Astrocyte (in vitro differentiated cells and primary cell): ENCODE measurements at places on chromosomes 5 and 9.
A peak's percentile ranks its signal among the peaks of the same experiment; 100 is the strongest.

DNA sequence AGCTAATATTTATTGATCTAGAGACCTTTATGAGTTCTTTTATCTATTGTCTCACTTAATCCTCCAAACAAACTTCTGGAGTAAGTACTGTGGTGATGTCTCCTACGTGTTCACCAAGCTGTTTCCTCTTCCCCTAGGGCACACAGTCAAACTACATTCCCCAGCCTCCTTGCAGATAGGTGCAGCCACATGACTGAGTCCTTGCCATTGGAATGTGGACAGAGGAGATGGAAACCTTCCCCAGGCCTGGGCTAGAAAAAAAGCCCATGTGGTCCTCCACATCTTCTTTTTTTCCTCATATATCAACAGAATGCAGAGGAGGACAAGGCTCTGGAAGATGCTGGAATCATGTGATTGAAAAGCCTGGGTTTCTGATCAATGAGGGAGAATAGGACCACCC, 88.0 kb downstream of the ANKRD55 start:
- no peak for DNase-seq

DNA sequence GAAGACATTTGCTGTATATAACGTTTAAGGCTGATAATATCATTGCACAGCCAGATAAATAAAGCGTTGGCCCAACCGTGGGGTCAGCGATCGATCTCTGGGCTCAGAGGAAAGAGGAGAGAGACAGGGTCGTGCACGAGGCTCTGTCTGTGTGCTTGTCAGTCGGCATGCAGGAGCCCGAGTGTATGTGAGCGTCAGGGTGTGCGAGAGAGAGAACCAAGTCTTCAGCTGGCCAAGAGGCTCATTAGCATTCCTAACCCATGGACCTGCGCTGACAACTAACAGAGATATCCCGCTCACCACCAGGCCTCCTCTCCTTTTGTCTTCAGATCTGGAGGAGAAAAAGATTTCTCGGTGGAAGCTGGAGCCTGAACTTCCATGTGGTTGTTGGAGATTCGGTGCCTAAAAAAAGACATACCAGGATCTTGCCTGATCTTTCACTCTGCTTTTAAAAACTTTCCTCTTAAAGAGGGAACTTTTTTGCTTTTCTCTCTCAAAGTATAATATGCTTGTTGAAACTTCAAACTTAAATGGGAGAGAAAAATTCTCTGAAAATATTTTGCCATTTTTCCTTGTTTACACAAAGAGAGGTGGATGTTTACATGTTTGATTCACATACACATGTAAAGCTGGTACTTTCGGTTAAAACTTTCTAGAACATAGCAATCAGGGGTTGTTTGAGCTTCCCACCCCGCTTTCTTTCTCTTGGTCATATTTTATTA, 16.5 kb downstream of the NR2F1 start:
- DNase-seq = peak; percentile 88

GRCh38 chr5:67966712-67967111, 248.8 kb upstream of the PIK3R1 start:
- no peak for DNase-seq

GRCh38 chr5:7902201-7902600, 33.3 kb downstream of the MTRR start:
- DNase-seq = no peak

GRCh38 chr9:83698976-83699585, 8.7 kb downstream of the UBQLN1 start:
- peak; percentile 7 for DNase-seq

GRCh38 chr5:55713871-55714270, 1.7 kb upstream of the SLC38A9 start:
- DNase-seq = no peak

DNA sequence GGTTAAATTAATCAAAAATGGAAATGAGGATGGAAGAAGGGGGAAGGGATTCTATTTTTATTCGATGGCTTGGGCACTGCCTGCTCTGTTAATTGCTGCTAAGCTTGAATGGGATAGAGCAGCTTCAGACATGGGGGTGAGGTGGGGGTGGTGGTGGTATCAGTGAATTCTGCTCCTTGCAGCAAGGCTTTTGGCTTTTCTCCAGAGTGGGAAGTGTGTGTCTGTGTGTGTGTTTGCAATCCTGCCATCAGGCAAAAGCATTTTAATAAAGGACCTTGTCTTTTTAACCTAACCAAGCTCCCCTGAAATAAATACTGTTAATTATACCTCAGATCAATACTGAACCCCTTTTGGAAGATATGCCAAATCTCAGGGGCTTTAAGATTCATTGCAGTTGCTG, 110.9 kb upstream of the GPR151 start:
- DNase-seq = no peak

DNA sequence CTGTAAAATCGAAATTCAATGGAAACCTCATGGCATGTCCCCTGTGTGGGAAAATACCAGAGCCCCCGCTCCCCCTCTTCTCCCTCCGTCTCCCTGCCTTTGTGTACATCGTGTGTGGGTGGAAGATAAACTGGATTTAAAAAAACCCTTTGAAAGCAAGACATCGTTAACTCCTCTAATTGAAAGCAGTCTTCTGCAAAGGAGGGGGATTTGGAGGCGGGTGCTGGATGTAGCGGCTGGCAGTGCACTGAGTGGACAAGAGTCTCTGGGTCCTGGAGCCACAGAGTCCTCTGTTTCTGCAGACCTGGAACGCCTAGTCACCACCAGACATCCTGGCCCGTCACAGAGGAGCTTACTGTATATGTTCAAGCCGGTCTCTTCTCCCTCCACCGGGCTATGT, 169.4 kb downstream of the PAPPA start:
- DNase-seq = no peak

DNA sequence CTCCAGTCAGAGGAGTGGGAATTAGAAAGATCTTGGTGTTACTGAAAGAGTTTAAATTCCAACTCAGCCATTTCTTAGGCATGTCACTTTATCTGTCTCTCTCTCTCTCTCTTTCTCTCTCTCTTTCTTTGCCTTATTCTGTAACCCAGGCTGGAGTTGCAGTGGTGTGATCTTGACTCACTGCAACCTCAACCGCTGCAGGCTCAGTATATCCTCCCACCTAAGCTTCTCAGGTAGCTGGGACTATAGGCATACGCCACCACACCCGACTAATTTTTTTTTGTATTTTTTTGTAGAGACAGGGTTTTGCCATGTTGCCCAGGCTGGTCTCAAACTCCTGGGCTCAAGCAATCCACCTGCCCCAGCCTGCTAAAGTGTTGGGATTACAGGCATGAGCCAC, 18.3 kb downstream of the RABEPK start:
- DNase-seq = no peak

- DNase-seq = no peak
These were observed 970.9 kb downstream of the TAF11L14 start for GRCh38 chr5:18605186-18605585.

GRCh38 chr5:41410737-41411136, 99.7 kb downstream of the PLCXD3 start:
- DNase-seq = no peak

DNA sequence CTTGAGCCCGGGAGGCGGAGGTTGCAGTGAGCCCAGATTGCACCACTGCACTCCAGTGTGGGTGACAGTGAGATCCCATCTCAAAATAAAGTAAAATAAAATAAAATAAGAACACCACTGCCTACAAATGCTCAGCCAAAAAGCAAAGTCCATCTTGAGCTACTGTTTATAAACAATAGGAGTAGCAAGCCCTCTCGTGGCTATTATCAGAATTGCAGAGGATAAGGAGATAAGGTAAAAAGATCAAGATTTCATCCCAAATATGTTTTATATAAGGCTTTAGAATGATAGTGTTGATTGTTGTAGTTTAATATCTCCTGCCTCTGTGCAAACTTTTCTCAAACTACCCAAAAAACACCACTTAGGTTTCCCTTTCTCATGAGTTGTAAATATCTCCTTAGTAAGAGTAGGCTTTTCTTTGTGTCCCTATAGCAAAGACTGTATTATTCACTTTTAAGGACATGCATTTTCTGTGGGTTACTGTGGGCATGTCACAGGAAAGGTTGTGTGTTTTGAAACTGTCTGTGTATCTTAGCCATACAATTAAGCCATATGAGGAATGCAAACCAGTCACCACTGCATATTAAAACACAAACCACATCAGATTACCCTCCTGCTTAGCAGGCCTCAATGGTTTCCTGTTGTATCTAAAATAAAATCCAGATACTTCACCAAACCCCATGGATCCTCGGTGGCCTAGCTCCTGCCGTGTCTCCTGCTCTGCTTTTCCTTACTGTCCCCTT, 31.8 kb upstream of the CKS2 start:
- peak; percentile 38 for DNase-seq

DNA sequence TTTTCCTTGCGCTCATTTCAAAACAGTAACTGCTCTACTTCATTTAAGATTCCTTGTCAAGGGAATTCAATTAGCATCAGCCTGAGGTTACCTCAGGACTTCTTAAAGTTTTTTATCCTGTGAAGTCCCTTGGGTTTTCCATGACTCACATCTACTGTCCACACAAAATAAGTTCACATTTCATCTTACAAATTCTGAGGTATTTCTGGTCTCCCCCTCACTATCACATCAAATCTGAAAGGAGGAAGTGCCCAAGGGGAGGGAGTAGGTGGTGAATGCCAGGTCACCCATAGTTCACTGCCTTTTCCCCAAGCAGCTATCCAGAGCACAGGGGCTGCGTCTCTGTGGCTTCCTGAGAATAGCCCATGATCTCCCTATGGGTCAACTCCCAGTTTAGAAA, 227.1 kb upstream of the NREP start:
- DNase-seq = peak; percentile 99

- DNase-seq = peak; percentile 27
These were observed 39.0 kb downstream of the DROSHA start for GRCh38 chr5:31492869-31493268.

- DNase-seq = peak; percentile 3
These were observed 1864.1 kb downstream of the EFNA5 start for GRCh38 chr5:105806596-105806995.

- no peak for DNase-seq
These were observed 226.4 kb downstream of the KIAA0825 start for GRCh38 chr5:94391996-94392395.

DNA sequence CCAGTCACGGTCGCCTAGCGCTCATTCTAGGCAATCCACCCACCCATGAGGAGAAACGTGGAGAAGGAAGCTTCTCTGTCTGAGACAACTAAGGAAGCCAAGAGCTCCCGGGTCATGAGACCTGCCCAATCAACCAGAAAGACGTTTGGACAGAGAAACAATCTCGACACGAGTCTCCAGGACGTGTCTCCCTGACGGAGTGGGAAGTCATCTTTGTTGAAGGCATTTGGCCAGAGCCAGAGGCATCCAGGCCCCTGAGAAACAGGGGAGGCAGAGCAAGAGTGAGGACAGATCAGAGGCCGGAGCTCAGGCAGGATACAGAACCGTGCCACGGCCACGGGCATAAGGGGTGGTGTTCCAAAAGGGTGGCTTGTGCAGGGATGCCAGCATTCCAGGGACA, 479.0 kb downstream of the SPATA31A7 start:
- DNase-seq = no peak

DNA sequence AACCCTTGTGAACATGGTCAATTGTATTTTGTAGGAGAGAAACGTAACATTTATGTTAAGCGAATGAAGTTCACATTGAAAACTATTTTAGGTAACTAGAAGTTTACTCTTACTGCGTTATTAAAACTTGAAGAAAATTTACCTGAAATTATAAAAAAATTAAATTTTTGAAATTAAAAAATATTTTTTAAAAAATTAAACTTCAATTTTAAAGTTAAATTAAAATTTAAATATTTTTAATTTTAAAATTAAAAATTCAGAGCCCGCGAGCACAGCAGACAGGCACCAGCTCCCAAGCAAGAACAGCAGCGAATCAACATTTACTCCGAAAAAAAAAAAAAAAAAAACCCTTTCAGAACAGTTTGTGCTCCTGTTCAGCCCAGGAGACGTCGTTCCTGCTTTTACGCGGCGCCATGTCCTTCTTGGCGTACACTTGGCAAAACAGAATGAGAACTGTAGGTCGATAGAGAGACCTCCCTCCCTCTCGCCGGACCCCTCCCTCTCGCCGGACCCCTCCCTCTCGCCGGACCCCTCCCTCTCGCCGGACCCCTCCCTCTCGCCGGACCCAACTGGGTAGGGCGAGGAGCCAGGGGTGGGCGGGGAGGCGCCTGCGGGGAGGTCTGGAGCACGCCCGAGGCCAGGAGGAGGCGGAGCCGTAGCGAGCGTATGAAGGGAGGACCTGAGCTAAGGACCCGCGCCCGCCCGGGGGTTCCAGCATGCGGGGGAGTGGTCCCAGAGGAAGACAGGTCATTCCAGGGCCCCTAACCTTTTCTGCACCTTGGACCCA, 235.8 kb downstream of the ROR2 start:
- peak; percentile 19 for DNase-seq

GRCh38 chr5:17890501-17890900, 256.2 kb downstream of the TAF11L14 start:
- DNase-seq = no peak

DNA sequence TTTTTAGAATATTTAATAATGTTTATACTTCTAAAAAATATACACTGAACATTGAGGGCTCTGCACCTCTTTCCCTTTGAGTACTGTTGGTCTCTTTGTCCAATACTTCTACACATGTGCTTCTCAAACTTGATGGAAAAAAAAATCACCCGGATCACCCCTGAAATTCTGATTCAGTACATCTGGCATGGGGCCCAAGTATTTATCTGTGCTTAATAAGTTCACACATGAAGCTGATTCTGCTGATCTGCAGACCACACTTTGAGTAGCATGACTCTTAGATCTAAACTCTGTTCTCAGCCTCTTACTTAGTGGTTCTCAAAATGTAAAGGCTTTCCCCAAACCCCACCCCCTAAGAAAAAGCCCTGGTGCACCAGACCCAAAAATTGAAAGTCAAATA, 12.0 kb downstream of the RUSC2 start:
- no peak for DNase-seq

GRCh38 chr9:76374783-76375559, 19.3 kb downstream of the RFK start:
- DNase-seq = peak; percentile 94

- DNase-seq = no peak
These were observed 652.4 kb upstream of the MEF2C start for GRCh38 chr5:89535411-89535810.

DNA sequence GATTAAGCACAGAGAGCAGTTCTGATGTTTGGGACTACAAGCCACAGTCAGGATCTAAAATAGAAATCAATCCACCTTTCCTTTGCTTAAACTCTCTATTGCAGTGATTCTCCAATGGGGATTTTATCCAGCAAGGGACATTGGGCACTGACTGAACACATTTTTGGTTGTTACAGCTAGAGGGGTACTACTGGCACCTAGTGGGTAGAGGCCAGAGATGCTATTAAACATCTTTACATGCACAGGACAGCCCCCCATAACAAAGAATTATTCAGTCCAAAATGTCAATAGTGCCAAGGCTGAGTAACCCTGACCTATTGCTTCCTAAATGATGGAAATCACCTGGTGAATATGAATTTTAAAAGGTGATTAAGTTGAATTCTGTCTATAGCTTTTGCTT, 12.0 kb downstream of the ZNF622 start:
- DNase-seq = no peak

GRCh38 chr9:80789831-80790230, 899.5 kb downstream of the TLE1 start:
- peak; percentile 65 for DNase-seq

- DNase-seq = no peak
These were observed 38.0 kb downstream of the ZNF622 start for GRCh38 chr5:16427587-16427986.

DNA sequence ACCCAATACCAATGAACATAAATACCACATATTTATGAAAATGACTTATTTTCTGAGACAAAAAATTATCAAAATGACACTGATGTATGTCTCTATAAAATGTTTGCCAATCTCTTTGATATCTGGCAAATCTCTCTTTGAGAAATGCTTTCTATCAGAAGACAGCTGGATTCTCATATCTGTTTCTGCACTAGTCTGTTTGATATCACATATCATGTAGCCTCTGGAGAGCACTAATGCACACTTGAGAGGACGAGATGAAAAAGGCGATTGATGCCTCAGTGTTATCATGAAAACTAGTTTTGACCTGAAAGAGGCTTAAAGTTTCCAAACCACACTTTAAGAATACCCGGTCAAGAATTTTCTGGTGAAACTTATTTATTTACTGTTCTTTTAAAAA, 29.1 kb upstream of the ANKRD55 start:
- no peak for DNase-seq
